ENCODE measurements at places on chromosomes 4 and X. TPM values are rescaled to one million over a fixed set of nuclear protein-coding genes. Genes with fewer than 3 reads are reported as not detected.

The SPACA5B gene
- not detected for polyA plus RNA-seq

The NOCT gene
- polyA plus RNA-seq: 2.4 TPM

The MAGEC3 gene
- not detected for polyA plus RNA-seq

The CYSLTR1 gene
- 1.6 TPM for polyA plus RNA-seq

The ALB gene
- polyA plus RNA-seq: not detected

The PRR32 gene
- polyA plus RNA-seq: not detected

The MAP7D2 gene
- 2.5 TPM for polyA plus RNA-seq

The SULT1E1 gene
- not detected for polyA plus RNA-seq

The VSIG4 gene
- 36.6 TPM for polyA plus RNA-seq

The AMTN gene
- polyA plus RNA-seq: not detected

The PABPC4L gene
- polyA plus RNA-seq: not detected

The NDNF gene
- 1.6 TPM for polyA plus RNA-seq

The F8A3 gene
- polyA plus RNA-seq: 4.0 TPM

The FABP2 gene
- 110 TPM for polyA plus RNA-seq

All from sigmoid colon (tissue), 7 donors.